ENCODE measurements at places on chromosomes 2 and 18.
A peak's percentile ranks its signal among the peaks of the same experiment; 100 is the strongest.

GRCh38 chr2:234495251-234496054 lies 1.4 kb downstream of the ARL4C start:
- DNase-seq, result no peak

- DNase-seq, result no peak
Observed at GRCh38 chr2:44768438-44769236, 172.9 kb upstream of the SIX3 start.

DNA sequence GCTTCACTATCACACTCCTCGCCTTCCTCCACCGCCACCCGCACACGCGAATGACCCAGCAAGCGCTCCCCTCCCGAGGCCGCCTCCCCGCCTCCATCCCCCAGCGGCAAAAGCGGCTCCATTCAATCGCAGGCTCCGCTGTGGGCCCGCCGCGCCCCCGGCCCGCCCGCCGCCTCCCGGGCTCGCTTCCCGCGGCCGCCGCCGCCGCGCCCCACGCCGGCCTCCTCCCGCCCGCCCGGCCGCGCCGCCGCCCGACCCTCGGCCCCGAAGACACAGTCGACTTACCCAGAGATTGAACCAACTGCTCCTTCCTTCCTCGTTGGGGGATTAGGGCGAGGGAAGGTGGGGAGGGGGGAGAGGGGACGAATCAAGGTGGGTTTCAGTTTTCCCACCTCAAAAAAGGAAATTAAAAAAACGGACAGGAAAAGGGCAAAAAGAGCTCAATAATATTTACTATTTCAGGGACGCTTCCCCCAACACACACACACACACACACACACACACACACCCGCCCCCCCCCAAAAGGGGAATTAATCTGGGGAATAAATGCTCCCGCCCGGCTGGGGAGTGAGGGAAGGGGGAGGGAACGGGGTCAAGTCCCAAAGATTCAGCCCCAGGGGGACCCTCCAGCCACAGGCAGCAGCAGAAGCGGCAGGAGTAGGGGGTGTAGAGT lies 743 bp downstream of the XPO1 start:
- DNase-seq, result peak; percentile 8

DNA sequence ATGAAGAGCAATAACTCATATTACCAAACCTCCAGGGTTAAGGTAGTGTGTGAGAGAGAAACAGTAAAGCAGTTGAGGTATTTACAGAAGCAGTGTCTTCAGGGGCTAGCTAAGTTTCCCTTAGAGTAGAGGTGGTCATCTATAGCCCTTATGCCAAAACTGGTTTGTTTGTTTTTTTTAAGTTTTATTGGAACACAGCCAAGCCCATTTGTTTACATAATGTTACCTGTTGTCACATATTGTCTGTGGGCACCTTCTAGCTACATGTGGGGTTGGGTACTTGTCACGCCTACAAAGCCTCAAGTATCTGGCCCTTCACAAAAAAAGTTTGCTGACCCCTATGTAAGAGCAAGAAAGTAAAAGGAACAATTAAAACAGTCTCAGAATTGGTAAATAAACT lies 39.4 kb downstream of the ACTR2 start:
- DNase-seq, result no peak

DNA sequence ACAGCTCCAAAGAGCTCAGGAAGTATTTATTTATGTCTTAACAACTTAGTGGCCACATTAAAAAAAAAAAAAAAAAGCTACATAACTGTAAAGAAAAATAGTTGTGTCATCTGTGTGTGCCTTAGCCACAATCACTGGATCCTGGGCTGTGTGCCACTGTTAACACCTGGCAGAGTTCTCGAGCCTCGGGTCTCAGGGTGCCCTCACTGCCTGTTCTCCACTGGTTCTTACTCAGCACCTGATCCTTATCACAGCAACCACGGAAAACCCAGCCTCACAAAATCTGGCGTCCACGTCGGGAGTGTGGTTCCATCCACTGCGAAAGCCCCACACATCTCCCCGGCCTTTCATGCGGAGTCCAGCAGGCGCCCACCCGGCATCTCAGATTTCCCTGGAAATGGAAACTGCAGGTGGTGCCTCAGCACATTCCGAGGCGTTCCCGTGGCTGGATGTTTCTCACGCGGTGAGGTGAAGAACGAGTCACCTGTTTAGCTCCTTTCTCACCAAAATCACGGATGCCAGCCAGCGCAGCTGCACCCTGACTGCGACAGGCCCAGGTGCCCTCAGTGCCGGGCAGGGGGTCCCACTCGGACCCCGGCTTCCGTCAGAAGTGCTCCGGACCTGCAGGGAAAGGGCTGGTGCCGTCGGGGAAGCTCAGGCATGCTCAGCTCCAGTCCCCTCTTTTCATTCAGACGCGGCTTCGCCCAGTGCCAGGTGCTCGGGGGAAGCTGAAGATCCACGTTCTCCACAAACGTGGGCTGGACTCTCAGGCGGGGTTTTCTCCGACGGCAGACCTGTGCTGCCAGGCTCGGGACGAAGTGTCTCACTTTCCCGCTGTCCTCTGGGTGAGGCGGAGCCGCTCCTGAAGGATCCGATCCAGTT lies 198.7 kb upstream of the SALL3 start:
- DNase-seq, result no peak

- no peak for DNase-seq
Observed at GRCh38 chr2:97967216-97967592, 28.5 kb downstream of the TMEM131 start.

GRCh38 chr2:111898703-111899514 lies 502 bp downstream of the MERTK start:
- no peak for DNase-seq

GRCh38 chr2:178927173-178927572 lies 120.0 kb upstream of the TTN start:
- no peak for DNase-seq

DNA sequence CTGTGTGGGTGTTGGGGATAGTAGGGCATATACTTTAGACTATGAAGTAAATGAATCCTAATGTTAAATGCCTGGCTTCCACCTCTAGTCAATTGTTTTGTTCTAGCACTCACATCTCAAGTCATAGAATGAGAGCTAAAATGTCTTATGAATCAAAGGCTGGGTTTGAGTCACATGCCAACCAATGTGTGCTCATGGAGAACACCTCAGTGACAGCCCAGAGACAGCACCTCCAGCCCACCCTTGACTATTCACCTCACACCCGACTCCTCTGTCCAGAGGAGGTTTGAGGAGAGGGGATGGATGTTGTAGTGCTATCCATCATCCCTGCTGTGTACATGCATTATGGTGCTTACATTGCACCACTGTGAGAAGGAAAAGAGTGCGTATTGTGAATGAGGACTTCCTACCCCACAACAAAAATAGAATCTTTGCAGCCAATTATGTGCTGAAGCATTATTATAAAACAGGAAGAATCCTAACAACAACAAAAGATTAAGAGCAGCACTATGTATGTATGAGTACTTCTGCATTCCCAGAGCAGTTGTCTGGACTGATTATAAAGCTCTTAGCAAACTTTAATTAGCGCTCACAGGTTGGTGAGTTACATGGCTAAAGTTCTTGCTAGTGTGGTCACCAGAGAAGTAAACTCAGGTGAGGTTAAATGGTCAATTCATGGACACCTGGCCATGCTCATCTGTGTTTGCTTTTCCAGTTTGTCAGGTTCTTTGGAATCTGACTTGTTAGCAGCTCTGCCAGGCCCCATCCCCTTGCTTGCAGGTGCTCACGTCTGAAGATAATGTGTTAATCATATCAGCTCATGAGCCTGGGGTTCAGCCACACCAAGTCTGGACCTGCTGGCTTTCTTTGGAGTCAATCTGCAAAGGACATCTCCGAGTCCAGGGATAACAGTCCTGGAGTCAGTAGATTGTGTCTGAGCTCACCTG lies 55.3 kb upstream of the NABP1 start:
- DNase-seq, result no peak

DNA sequence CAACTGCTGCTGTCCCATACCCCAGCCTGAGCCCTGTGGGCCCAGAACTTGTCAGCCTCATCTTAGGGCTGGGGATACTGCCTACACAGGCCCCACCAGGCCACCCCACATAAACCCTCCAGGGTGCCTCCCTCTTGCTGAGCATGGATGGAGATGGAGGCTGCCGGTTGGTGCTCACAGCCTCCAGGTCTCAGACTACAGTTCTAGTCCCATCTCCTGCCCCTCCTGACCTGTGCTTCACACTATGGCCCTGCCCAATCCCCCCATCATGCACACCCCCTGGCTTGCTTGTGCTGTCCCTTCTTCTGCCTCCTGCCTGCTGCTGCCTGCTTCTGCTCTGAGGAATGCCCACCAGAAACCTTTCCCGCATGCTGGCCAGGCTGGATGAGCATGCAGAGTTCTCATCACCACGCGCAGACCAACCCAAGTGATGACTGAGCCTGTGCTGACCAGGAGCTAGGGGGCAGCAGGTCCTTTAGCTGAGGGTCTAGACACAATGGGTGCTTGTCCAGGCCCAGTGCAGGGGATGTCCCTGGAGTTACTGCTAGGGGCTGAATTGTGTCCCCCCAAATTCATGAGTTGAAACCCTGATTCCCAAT lies 138.4 kb upstream of the HS6ST1 start:
- DNase-seq, result no peak

DNA sequence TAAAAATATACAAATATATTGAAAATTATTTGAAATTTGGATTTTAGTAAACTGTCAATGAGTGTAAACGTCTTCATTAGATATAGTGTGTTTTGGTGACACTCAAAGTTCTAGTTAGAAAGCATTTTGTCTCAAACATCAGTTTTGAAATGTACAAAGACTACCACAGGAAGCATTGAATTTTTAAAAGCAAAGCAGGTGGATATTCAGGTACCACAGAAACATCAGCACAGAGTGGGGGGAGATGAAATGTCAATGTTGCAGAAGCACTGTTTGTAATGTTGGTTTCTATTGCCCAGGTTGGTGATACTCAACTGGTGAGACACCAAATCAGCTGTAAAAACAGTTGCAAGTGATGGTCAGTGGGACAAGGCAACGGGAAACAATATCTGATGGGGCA lies 136.5 kb upstream of the ITGA4 start:
- no peak for DNase-seq

DNA sequence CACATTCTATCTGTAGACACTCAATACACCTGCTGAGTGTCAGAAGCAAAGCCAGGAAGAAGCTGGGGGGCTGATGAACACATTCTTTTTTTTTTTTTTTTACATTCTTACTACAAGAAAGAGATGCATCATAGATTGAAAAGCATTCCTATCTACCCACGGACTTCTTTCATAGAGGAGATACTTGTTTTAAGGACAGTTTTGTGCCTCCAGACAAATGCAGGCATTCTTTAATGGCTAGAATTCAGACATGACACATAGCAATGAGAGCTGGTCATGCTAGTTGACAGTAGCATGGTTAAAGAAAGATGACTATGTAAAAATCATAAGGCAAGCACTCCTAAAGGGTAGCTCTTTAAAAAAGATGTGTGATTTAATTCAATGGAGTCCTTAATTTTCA lies 110.2 kb downstream of the EPHA4 start:
- DNase-seq, result no peak

- no peak for DNase-seq
Observed at GRCh38 chr18:59033974-59034373, 105.7 kb upstream of the SEC11C start.
